ENCODE measurements at places on chromosomes 3 and 15. TPM values are rescaled to one million over a fixed set of nuclear protein-coding genes. Genes with fewer than 3 reads are reported as not detected.

The CLSTN2 gene
- 5.7 TPM for total RNA-seq

The ATP13A5 gene
- 0.16 TPM for total RNA-seq

GRCh38 chr3:42381551-42382082 lies 28.8 kb downstream of the LYZL4 start:
- no peaks in the 10 kb centered on the region for H3K27me3 ChIP-seq
- H3K4me1 ChIP-seq: no peaks in the 10 kb centered on the region
- DNase-seq: no peak
- H3K36me3 ChIP-seq: no peaks in the 10 kb centered on the region
- no peak overlapping the region for H3K27ac ChIP-seq

The MNS1 gene
- total RNA-seq: 15.2 TPM

The LRRC15 gene
- total RNA-seq: not detected

- H3K27me3 ChIP-seq: no peaks in the 10 kb centered on the region
- H3K36me3 ChIP-seq: no peaks in the 10 kb centered on the region
- peaks cover 14% of the 10 kb centered on the region for H3K4me1 ChIP-seq
Measured at GRCh38 chr15:68704496-68705021, 116.1 kb downstream of the ANP32A start.

The LRRC31 gene
- 0.19 TPM for total RNA-seq

The FEZF2 gene
- total RNA-seq: not detected

DNA sequence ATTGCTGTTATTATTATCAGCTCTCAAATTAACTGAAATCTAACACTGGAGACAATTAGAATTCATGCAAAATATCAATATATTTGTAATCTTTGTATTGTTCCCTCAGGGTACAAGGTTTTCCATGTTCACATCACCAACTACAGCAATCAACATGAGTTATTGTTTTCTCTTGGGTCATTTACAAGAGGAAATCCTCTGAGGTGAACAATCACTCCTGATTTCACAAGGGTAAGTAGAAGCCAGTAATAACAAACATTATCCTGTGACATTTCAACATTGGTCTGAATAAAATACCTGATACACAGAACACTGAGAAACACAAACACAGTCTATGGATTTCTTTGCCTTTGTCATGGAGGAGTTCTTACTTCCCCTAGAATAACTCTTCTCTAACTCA lies 174.0 kb downstream of the SUCNR1 start:
- H3K4me1 ChIP-seq: no peaks in the 10 kb centered on the region
- no peak for DNase-seq
- no peaks in the 10 kb centered on the region for H3K36me3 ChIP-seq
- no peak overlapping the region for H3K27ac ChIP-seq
- no peak overlapping the region for H3K4me3 ChIP-seq
